Activated CD4-positive, alpha-beta T cell treated with anti-CD3 and anti-CD28 coated beads, Interleukin-2, amount 10 ng/mL, durations not matched to agents 7 days and 5 days (primary cell): ENCODE measurements at places on chromosomes 2 and 18. TPM values are rescaled to one million over a fixed set of nuclear protein-coding genes. Genes with fewer than 3 reads are reported as not detected.

DNA sequence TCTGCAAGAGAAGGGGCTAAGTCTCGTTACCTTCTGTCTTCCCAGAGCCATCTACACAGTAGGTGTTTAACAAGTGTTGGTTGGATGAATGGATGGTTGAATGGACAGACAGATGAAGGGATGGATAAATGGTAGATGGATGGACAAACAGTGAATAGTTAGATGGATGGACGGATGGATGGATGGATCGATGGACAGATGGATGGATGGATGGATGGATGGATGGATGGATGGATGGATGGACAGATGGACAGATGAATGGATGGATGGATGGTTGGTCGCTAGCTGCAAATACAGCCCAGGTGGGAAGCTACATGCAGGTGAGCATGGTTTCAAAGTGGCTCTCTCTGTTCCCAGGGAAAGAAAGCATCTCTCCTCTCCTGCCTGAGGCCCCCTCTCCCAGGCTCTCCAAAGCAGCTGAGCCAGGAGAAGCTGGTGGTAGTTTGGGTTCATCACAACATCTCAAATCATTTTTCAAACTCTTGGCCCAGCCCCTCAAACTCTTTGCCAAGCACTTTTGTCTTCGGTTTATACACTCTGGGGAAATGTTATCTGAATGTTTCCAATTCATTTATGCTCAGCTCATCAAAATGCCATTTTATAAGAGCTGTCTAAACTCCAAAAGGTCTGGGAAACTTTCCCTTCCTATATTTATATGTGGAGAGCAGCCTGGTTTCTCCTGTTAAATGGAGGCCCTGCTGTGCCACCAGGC, 192.7 kb downstream of the ANAPC1 start:
- no peak for DNase-seq

GRCh38 chr2:149360106-149360505, 29.7 kb downstream of the LYPD6 start:
- no peak for DNase-seq

Gene IGFBP5
- total RNA-seq: not detected

Gene CYP27C1
- not detected for total RNA-seq
